Bone marrow (tissue), 2 donors: ENCODE measurements at places on chromosomes 7 and 10.

DNA sequence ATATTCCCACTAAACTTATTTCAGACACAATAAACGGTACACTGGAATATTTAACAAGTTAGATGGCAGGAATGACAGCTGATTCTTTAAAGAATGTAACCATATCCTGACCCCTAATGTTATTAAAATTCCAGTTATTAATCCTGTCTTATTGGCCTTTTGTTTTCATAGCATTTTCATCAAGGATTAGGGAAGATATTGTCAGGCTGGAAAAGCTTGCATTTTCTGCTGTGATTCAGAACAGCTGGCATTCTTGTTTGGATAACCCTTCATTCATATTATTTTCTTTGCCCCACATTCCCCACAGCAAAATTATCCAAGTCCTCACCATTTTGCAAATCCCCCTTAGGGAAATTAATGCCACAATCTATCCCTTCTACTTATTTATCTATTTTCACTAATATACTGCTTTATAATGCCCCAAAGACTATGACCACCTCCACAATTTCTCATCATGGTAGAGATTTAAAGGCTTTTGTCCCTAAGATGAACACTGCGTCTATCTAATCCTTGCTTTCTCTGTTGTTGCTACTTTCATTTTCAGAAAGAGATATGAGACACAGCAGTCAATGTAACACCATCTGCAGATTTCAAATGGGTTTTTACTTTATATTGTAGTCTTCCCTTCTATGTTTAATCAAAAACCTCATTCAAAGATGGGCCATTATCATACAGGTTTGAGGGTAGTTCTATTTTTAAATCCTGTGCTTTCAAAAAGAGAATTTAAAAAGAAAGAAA, 475.1 kb downstream of the PARD3 start:
- DNase-seq: no peak

GRCh38 chr7:130272381-130273080, 5.9 kb downstream of the CPA2 start:
- no peak for DNase-seq

DNA sequence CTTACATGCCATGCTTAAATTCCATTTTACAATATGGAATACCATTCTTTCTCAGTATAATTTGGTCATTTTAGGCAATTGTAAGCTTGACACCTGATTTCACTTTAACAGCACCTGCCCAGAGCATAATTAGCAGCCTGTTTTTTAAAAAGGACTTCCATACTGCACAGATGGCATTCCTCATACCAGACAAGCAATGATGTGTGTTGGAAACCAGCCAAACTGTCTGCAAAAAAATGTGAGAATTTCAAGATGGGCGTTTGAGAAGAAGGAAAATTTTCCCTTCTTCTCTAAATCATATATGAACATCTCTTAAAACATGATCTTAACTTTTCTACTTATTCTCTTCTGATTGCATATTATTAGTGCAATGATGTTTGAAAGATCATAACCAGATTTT, 40.4 kb upstream of the AGMO start:
- no peak for DNase-seq

- DNase-seq: no peak
Measured at GRCh38 chr7:11959121-11959520, 127.1 kb upstream of the THSD7A start.

- no peak for DNase-seq
Measured at GRCh38 chr7:90262438-90262837, 17.5 kb downstream of the CFAP69 start.
